Body of pancreas (tissue), 4 donors: ENCODE measurements at places on chromosomes 7 and 10.

DNA sequence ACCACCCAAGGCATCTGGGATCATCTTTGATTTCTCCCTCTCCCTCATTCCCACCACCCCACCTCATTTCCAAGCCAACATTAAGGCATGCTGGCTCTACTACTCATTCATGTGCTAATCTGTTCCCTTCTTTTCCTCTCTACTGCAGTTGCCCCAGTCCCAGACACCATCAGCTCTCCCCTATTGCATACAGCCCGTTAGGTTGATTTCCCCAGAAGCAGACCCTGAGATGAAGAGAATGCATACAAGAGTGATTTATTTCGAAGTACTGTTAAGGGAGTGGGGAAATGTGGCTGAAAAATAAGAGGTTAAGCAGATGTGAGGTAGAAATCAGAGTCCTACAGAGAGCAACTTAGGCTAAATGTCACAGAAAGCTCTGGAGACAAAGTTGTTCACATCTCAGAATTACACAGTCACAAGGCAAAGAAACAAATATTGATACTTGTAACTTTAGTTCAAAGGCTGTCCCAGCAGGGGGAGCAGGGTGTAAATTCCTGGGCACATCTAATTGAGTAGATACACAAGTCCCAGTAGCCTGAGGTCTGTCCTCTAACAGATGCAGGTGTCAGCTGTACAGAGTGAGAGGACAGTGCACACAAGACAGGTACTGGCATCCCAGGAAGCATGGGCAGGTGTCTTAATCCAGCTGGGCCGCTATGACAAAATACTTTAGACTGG, 20.9 kb downstream of the AKR1D1 start:
- peak; percentile 39 for DNase-seq

DNA sequence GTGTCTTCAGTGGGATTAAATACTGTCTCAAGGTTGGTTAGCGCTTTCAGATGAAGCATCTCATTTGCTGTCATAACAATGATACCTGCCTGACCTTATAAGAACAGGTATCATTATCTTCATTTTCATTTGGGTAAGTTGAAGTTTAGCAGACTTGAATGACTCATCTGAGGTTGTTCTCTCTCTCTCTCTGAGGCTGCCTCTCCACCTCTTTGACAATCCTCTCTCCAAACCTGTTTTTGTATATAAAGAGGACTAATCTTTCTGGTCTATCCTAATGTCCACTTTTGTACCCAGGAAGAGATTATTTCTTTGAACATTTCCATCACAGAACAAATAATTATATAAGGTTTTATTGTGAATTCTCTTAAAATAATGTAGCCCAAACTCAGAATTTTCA, 291.4 kb downstream of the KLF6 start:
- DNase-seq: no peak

DNA sequence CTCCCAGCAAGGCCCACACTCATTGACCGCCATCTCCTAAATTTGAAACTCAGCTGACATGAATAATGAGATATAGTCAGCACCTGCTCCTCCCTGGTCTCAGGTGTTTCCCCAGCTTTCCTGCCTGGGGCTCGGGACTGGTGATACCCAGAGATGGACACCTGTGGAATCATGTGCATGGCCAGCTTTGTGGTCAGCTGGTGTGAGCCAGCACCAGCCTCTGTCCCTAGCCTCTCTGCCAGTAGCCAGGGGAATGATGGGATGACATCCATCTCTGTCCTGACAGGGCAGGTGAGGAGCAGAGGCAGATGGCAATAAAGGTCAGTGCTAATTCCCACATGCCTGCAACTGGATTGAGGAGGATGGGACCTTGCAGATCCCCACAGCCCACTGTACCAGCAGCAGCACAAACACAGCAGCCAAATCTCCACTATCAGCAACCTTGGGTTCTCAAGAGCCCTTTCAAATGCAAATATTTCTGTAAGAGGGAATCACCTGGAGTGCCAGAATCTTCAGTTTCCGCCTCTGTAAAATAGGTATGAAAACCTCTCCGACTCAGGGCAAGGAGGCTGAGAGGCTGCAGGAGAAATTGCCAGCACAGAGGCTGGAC, 329.2 kb upstream of the ZMIZ1 start:
- no peak for DNase-seq

GRCh38 chr10:75497997-75498883, 66.8 kb downstream of the LRMDA start:
- DNase-seq: no peak

DNA sequence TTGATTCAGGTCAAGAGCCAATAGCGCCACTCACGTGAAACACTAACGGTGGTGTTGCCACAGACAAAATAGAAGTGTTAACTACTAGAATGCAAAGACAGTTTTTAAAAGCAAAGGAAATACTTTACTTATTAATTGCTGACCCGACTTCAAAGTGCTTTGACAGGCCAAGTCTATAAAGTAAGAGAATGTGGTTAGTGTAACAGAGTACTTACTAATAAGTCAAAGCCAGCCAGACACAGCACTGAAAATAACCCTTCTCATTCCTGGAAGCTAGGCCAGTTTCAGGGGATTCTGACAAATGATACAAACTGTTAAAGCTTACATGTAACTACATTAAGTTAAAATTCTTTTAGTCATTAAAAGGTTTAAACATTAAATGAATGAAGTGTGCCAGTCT, 50.3 kb downstream of the ENO4 start:
- DNase-seq: no peak

DNA sequence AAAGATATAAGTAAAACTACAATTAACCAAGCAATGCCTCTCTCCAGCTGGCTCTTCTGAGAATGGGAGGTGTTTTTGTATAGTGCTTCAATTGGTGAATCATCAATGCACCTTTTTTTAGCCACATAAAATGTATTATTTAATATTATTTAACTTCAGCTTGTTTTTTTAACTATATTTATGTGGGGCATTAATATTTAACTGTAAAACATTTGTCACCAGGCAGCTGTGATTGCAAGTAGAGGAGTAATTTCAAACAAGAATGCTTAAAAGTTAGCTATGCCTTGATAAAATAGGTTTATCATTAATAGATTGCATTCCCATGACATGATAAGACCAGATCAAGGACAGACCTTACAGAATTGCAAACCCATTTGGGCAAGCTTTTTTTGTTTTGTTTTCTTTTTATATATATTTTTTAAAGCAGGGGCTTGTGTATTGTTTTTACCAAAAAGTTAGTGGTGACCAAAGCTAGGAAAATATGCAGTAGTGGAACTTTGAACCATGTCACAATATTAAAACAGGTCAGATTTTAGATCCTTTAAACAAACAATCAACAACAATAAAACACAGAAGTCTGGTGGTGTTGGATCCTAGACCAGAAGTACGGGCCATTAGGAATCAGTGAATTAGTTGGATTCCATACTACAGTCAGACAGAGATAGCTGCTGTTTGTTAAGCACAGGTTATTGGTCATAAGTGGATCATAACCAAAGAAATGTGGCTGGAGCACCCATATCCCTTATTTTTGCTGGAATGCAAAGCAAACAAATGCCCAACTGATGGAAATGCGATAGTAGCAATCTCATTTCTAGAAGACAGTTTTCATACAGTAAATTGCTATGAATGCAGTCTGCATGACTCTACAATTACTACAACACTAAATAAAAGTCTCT, 2.9 kb downstream of the CAV2 start:
- no peak for DNase-seq

- DNase-seq: no peak
Observed at GRCh38 chr10:28664369-28664740, 13.0 kb upstream of the BAMBI start.

DNA sequence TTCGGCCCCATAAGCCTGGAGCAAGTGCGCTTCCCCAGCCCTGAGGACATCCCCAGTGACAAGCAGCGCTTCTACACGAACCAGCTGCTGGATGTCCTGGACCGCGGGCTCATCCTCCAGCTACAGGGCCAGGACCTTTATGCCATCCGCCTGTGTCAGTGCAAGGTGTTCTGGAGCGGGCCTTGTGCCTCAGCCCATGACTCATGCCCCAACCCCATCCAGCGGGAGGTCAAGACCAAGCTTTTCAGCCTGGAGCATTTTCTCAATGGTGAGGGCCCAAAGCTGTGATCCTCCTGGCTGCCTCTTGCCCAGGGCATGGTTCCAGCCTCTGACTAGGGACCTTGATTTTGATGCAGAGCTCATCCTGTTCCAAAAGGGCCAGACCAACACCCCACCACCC, 10.1 kb downstream of the IRF5 start:
- no peak for DNase-seq

DNA sequence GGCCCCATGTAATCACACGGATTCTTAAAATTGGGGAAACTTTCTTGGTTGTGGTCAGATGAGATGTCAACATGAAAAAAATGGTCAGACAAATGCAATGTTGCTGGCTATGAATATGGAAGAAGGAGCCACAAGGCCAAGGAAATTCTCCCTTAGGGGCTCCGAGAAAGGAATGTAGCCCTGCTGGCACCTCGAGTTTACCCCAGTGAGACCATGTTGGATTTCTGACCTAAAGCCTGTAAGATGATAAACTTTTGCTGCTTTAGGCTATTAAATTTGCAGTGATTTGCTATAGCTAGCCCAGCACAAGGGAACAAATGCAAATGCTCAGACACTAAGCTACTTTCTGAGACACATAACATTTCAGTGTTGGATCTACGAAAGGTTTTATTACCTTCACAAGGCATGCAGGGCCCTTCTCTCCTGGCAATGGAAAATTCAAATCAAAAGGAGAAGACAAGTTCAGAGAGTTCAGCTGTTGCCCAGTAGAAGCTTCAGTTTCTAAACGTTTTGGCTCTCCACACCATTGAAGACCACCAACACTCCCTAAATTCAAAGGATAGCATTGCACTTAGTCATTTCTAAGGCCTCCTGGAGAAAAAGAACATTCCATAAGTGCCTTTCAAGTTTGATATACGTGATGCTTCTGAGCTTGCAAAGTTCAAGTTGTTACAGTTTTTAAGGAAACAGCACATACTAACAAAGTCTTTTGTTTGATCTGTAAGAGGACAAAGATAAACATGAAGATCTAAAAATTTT, 23.4 kb downstream of the MCMBP start:
- no peak for DNase-seq

GRCh38 chr7:116339564-116339963, 129.2 kb downstream of the TES start:
- DNase-seq: no peak

GRCh38 chr10:3564346-3565002, 220.5 kb downstream of the KLF6 start:
- DNase-seq: no peak

DNA sequence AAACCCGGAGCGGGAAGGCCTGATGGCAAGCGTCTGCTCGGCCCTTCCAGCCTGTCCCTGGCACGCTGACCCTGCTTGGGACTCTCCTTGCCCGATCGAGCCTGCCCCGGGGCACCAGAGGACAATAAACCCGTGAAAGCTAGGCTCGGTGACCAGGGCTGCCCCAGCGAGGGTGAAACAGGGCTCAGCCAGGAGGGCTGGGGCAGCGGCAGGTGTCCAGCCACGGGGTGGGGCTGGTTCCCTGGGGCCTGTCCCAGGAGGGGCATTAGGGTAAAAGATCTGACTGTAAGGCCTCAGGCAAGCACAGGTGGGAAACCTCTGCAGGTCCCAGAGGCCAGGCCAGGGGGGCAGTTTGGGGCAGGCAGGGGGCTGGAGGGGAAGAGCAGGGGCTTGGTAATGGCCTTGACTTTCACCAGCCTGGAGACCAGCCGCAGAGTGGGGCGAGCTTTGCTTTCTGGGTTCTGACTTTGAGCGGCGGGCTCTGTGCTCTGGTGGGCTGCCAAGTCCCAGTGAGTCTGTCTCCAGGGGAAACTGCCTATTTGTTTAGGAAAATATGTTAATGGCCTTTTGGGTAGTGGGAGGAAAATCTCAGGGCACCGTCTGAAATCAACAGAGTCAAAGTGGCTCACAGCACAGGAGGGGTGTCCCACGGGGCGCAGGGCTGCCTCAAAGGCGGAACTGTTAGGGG, 68.2 kb upstream of the INPP5A start:
- peak; percentile 49 for DNase-seq

DNA sequence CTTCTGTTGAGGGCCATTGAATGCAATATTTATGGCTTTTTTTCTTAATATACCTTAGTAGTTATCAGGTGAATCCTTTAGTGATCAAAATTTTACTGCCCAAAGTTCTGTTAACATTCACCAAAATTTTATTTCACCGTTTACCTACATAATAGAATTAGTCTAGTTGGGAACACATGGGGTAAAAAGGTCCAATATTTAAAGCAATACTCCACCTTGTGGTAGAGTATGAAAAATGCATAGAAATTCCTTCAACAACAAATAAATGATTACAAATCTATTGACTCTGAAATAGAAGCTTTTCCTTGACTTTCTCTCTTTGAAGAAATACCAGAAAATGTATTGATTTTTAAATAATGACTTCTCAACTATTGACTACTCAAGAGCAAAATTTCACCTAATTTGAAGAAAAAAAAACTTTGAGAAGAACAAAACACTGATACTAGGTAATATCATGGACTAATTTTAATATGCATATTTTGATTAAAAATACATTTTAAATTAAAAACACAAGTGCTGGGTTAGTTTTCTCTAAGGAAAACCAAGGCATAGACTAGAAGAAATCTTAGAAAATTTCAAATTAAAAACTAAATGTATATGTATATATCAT, 43.3 kb downstream of the POLR1F start:
- DNase-seq: no peak
